ENCODE measurements at places on chromosomes 11 and 22.
A peak's percentile ranks its signal among the peaks of the same experiment; 100 is the strongest.

- no peak for DNase-seq
These were observed 100.0 kb downstream of the RPS6KA4 start for GRCh38 chr11:64458997-64459396.

GRCh38 chr11:94186342-94187203 lies 57.9 kb downstream of the PANX1 start:
- no peak for DNase-seq

GRCh38 chr22:37319469-37319868 lies 37.2 kb downstream of the CYTH4 start:
- DNase-seq = no peak

DNA sequence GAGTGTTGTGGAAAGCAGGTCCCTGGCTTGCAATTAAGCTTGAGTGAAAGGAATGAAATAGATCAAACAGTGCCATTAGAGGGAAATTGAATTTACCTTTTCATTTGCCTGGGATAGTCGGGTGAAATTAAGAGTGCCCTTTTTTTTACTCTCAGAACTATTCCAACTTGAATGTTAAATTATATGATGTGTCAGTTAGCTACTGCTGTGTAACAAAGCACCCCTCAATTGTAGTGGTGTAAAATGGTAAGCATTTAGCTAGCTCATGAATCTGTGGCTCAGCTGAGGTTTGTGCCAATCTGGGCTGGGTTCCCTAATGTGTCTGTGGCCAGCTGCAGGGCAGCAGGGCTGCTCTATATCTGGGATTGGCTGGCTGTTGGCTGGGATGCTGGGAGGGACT lies 571.4 kb downstream of the MN1 start:
- DNase-seq = no peak

DNA sequence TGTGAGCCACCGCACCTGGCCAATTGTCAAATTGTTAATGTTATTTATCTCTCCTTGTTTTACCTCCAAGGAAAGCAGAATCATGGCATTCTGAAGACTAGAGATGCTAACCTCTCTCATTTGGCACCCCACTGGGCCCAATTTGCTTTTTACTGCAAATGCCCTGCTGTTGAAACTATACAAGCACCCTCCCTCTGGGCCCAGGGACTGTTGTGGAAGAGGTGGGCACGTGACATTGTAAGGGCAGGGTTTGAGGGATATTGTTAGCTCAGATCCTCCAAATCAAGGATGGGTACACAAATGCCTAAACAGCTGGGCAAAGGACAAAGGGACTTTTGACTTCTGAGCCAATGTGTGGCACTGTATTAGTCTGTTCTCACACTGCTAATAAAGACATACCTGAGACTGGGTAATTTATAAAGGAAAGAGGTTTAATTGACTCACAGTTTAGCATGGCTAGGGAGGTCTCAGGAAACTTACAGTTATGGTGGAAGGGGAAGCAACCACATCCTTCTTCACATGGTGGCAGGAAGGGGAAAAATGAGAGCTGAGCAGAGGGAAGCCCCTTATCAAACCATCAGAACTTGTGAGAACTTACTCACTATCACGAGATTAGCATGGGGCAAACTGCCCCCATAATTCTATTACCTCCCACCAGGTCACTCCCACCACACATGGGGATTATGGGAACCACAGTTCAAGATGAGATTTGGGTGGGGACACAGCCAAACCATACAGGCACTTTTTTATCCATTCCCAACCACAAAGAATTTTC lies 6.5 kb upstream of the ALDH3B2 start:
- DNase-seq = no peak

- DNase-seq = no peak
These were observed 21.2 kb downstream of the LGR4 start for GRCh38 chr11:27451244-27451965.

- DNase-seq = no peak
These were observed 52.2 kb downstream of the BMAL1 start for GRCh38 chr11:13329670-13330356.

- DNase-seq = no peak
These were observed 146.4 kb upstream of the UBASH3B start for GRCh38 chr11:122509091-122509490.

- DNase-seq = no peak
These were observed 23.4 kb upstream of the IL10RA start for GRCh38 chr11:117962826-117963225.

GRCh38 chr11:127268521-127268920 lies 268.0 kb upstream of the KIRREL3 start:
- no peak for DNase-seq

GRCh38 chr11:72589802-72590761 lies 84.1 kb downstream of the PDE2A start:
- peak; percentile 51 for DNase-seq

GRCh38 chr11:106331176-106331575 lies 253.7 kb downstream of the AASDHPPT start:
- DNase-seq = no peak

DNA sequence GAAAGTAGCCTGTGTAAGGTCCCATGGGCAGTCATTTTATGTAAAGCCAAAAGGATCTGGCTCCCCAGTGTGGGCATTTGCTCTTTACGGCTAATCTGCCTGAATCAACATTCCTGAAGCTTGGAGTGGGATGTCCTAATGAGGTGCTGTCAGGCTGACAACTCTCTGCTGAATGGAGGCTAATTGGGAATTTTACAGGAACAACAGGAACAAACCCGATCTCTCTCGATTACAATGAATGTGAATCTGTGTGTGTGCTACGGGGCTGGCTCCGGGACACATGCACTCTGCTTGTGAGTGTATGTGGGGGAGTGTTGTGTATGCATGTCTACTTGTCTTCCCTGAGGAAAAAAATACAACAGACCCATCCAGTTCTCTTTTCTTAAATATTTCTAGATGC lies 415.2 kb downstream of the TENM4 start:
- no peak for DNase-seq

GRCh38 chr11:44229624-44230023 lies 80.3 kb downstream of the ALX4 start:
- no peak for DNase-seq

- DNase-seq = no peak
These were observed 61.2 kb upstream of the MYOD1 start for GRCh38 chr11:17658211-17658610.

GRCh38 chr11:79415411-79415810 lies 25.4 kb downstream of the TENM4 start:
- no peak for DNase-seq
